ENCODE measurements at places on chromosomes 5 and 9.

GRCh38 chr5:175059687-175060211 is 335.4 kb downstream of the MSX2 start:
- peak; percentile 66 for DNase-seq

DNA sequence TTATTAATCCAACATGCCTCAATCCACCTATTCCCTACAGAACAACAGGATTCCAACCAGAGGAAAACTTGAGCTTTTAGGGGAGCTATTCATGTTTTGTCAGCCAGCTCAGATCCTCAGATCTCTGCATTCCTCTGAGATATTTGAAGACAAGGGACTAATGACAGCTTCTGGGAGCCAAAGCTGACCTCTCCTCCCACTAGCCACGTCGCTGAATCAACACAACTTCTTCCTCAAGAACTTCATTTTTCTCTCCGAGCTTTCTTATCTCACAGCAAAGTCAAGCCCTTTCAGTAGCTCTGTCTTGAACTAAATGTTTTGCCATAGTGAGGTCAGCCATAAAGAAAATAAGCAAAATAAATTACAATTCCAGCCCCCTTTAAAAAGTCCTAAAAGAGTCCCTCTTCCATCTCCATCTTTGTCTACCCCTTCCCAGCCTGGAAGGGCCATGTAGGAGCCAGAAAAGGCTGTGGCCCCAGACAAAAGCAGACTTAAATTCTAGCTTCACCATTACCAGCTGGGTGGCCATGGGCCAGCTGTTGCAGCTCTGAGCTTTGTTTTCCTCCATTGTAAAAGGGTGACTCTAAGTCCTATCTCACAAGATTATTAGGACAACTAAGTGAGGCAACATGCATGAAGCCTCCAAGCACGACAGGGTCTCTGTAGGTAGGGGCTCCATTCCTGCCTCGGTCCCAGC is 65.0 kb downstream of the HSD17B3 start:
- DNase-seq: no peak

DNA sequence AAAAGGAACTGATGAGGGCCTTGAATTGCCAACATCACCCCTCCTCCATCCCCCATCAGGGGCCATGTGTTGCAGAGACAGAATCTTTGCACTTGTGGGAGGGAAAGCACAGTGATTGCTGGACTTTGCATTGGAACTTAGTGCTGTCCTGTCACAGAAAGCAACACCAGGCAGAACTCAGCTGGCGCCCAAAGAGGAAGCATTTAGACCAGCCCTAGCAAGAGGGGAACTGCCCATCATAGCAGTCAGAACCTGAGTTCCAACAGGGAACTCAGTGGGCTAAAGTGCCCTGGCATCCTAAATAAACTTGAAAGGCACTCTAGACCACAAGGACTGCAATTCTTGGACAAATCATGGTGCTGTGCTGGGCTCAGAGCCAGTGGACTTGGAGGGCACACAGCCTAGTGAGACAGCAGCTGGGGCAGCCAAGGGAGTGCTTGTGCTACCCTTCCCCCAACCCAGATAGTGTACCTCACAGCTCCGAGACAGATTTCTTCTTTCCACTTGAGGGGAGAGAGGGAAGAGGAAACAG is 128.1 kb downstream of the ACTL7B start:
- DNase-seq: peak; percentile 35

DNA sequence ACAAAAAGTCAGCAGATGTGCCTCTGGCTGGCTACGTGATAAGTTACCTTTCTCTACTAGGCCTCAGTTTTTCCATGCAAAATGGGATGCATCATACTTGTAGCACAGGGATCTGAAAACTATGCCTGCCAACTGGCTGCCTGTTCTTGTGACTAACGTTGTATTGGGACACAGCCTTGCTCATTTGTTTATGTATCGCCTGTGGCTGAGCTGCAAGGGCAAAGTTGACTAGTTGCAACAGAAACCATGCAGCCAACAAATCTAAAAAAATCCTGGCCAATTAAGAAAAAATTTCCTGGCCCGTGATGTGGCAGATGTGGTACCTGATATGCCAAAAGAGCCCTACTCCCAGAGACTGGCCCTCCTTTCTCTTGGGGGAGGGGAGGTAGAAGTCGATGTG is 131.3 kb downstream of the SEC61B start:
- DNase-seq: no peak

DNA sequence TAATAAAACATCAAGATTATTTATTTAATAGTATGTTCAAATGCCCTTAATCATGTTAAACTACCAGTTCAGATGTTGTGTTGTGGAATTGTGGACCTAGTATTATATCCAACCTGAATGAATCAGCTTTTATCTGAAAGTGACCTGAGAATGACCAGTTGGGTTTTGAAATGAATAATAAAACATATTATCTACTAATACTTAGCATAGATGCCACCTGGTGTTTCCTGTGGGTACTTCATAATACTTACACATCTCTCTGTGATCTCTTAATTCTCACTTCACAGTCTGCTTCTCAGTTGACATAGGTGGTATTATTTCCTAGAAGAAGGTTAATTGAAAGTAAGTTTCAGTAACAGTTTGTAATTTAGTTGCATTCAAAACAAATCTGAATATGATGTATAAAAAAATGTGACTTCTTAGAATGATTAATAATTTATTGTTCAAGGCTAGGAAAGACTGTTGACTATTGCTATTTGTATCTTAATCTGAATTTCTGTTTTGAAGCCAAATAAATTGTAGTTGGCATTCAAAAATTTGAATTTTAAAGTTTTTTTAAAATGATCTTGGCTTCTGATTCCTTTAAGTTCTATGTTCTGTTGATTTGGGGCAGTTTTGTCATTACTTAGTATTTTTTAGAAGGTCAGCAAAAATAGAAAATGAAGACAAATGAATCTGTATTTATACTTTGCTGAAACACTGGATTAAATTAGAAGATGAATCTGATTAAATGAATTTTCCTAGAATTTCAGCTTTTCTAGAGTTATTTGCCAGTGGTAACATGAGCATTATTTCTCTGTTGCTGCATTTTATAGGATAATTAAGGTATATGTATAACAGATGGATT is 48.2 kb downstream of the KIF2A start:
- no peak for DNase-seq
